NCI-H2081 (cell line): ENCODE measurements at places on chromosomes 6 and 20.

DNA sequence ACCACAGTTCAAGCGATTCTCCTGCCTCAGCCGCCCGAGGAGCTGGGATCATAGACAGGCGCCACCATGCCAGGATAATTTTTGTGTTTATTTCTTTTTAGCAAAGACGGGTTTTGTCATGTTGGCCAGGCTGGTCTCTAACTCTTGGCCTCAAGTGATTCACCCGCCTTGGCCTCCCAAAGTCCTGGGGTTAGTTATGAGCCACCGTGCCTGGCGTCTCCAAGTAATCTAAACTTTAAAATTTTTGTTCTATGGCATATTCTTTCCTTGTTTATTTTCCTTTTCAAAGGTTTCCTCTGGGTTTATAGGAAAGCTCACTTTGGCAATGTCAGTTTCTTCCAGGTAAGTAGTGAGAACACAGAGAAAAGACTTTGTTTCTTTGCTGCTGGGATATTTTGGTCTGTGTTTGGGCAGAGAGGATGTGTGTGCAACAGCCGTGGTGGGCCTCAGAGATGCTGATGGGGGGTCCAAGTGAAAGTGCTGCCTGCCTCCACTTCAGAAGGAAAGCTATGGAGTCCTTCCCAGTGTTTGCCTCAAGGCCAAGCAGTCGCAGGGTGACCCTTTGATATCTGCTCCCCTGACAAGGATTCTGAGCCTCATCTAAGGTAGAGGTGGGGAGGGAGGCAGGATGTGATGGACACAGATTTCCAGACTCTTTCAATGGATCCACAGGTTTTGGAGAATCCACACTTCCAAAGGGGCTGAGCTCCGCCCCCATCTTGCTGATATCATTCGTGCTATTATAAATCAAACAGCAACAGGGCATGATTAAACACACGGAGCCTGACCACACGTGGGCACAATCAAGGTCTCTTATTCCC, 2.3 kb downstream of the LRP11 start:
- no peak for DNase-seq

DNA sequence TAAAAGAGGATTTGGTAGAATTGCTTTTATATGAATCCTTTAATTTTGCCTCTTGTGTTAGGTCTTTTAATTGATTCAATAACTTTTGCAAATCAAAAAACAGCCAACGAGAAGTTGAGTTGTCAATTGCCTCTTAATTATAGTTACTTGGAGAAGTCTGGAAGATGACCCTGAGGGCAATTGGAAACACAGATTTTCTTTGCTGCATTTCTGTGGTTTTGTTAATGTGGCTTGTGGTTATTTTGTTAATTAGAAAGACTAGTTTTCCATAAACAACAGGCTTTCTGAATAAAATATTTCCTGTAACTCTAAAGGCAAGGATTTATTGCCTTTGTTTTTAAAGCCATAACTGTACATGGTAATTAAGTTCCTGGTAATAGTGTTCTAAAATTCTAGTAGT, 513.0 kb downstream of the EPHA7 start:
- DNase-seq = no peak

- no peak for DNase-seq
Observed at GRCh38 chr6:28335564-28336283, at the start of gene ZSCAN31. Gene ZSCAN31, minus strand, starts transcription at chr6:28336148. Its CDS starts 6,465 bp downstream, at chr6:28329683.

DNA sequence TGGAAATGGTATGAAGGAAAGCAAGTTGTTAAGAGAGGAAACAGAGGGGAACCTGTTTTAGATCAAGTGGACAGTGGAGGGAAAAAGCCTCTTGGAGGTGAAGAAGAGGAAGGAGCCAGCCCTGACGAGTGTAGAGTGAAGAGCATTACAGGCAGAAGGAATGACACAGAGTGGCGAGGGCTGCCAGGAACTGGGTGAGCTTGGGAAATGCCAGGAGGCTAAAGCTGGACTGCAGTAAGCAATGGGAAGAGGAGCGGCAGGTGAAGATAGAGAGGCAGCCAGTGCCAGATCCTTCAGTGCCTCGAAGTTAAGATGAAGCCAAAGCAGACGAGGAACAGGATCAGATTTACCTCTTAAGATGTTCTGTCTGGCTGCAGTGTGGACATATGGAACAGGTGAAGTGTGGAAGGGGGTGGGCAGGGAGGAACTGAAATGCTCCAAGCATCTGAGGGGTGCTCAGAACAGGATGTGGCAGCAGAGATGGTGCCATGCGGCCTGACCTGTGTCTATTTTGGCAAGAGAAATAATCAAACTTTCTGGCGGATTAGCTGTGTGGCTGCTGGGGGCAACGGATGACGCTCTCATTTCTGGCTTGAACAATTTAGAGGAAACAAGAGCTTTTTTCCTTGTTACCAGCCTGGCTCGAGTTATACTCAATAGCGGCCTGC, 748.4 kb downstream of the PTPRT start:
- no peak for DNase-seq

- DNase-seq = no peak
Observed at GRCh38 chr20:654417-654750, 1.4 kb upstream of the SRXN1 start.

DNA sequence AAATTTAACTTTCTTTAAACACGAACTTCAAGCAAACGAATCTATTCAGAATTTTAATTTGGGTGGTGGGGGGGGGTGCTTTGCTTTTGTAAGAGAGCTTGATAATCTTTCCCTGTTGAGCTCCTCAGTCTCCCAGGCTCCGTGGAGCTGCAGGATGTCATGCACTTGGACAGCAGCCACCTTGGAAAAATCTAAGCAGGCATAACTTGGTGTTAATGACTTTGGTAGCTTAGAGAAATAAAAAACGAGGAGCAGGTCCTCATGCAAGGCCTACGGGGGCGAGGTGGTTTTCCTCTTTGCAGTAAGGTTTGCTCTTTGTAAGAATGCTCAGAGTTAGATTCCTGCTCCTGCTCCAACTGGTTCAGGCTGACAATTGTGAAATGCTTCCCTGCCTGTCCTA, 102.3 kb downstream of the EDN1 start:
- no peak for DNase-seq

- DNase-seq = no peak
Observed at GRCh38 chr6:32436995-32437836, 2.5 kb upstream of the HLA-DRA start.

- no peak for DNase-seq
Observed at GRCh38 chr6:48986105-48986504, 476.9 kb downstream of the MMUT start.

DNA sequence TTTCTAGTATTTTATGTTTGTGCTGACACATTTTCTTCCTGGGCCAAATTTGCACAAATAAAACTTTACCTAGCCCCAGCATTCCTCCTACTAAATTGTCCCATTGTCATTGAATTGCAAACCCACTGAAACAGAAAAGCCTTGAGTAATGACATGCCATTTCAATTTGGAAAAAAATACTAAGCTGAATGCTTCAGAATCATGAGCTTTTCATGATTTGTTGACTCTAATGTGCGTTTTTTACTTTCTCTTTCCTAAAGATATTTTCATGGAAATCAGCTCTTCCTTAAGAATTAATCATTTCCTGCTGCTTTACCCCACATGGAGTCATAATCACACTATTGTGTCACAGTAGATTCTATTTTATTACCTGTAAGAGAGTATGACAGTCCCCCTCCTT, 47.4 kb downstream of the TRDN start:
- DNase-seq = no peak

DNA sequence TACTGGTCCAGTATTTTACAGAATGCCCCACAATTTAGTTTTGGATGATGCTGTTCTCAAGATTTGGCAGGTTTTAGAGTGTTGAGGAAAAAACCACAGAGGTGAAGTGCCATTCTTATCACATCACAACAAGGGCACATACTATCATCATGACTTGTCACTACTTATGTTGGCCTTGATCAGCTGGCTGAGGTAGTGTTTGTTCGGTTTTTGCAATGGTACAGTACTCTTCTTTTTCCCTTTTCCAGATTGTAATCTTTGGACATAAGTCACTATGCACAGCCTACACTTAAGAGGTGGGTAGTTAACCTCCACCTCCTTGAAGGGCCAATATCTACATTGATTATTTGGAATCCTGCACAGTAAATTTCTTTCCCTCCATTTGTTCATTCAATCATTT, 8.8 kb downstream of the TENT5A start:
- DNase-seq = no peak

DNA sequence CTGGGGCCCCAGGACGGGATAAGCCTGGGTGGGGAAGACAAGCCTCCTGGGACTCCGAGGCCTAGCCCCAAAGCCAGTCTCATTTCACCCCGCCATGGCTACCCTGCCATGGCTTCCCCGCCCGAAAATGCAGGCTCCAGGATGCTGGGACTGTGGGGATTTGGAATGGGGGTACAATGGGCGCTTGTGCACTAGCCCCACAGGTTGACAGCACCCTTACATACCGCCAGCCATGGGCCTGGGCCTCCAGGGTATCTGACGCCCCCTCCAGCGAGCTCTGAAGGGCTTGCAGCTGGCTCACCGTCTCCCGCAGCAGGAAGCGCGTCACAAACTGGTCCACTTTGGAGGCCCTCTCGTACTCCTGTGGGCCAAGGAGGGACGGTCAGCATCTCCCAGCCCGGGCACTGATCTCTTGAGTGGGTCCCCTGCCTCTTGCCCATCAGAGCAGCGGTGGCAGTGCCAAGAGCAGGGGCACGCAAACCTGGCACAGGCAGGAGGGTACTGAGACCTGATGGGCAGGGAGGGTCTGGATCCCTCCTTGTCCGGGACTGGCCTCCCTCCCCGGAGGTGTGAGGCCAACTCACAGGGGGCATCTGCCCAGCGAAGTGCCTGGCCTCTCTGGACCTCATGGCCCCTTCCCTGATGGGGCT, 2.0 kb upstream of the C20orf144 start:
- DNase-seq = no peak

- peak; percentile 13 for DNase-seq
Observed at GRCh38 chr6:42449917-42450476, 1.7 kb downstream of the TRERF1 start.

GRCh38 chr6:133977983-133978895, 25.2 kb downstream of the TBPL1 start:
- DNase-seq = no peak

GRCh38 chr6:121365536-121366521, 31.5 kb upstream of the TBC1D32 start:
- no peak for DNase-seq

DNA sequence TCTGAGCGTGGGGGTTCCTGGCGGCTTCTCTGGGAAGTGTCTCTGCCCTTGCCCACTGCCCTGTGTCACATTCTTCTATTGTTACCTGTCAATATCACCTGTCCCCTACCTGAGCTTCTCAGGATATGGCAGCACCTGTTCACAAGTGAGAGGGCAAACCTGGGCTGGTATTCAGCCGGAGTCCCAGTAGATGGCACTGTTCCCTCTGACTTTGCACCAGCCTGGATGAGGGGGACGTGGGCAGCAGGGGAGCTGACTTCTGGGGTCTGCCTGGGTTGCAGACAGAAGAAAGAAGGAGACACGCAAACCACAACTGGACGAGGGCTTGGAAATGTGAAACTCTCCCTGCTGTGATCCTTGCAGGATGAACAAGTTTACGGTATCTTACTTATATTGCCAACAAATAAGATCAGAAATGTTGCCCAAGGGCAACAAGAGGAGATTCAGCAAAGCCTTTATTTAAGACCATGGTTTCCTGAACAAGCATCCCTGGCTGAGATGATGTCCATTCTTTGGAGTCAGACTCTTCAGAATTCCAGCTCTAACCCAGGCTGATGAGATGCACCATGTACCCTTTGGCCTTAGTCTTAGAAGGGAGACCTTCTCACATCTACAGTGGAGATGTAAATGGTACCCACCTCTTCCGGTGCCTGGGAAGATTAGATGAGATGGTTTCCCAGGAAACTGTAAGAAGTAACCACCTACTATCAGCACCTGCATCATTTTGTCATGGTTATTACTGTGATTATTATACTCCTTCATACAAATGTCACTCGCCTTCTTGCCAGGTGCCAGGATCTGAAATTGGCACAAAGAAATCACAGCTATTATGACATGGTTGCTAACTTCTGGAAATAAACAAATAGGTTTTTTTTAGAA, 400.0 kb upstream of the CDH4 start:
- DNase-seq = no peak

GRCh38 chr6:84348801-84349200, 121.4 kb upstream of the CEP162 start:
- no peak for DNase-seq

- DNase-seq = no peak
Observed at GRCh38 chr6:162198925-162199324, 528.6 kb downstream of the PRKN start.

DNA sequence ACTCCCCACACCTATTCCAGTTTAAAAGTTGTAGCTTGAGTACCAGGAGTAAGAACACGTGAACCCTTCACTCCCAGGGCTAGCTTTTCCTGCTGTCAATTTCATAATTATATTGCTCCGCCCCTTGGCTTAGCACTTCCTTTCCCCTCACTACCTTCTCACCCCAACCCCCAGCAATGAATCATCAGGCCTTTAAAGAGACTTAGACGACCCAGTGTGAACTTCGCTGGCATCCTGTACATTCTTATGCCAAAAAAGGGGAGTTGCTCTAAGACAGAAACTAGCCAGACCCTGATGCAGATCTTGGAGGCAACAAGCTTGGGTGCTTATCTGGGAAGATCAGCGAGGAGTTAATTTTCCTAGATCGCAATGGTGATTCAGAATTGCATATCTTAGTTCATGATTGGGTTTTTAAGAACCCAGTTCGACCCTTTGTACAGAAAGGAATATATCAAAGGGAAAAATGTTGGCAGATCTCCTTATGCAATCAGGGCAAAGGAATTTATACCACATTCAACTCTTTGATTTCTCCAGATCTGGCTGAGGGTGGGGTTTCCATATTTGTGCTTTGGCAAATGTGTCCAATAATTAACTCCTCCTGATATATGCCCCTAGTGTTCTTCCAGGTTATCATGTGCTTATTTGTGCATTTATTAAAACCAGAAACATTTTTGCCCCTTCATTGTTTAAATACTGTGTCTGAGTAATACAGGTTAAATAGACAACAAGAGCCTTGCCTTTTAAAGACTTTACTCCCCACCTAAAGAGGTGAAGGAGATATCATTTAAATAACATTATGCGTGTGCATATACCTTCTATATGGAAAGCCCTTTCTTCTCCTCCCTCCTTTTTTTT, 8.1 kb upstream of the ATXN1 start:
- no peak for DNase-seq

DNA sequence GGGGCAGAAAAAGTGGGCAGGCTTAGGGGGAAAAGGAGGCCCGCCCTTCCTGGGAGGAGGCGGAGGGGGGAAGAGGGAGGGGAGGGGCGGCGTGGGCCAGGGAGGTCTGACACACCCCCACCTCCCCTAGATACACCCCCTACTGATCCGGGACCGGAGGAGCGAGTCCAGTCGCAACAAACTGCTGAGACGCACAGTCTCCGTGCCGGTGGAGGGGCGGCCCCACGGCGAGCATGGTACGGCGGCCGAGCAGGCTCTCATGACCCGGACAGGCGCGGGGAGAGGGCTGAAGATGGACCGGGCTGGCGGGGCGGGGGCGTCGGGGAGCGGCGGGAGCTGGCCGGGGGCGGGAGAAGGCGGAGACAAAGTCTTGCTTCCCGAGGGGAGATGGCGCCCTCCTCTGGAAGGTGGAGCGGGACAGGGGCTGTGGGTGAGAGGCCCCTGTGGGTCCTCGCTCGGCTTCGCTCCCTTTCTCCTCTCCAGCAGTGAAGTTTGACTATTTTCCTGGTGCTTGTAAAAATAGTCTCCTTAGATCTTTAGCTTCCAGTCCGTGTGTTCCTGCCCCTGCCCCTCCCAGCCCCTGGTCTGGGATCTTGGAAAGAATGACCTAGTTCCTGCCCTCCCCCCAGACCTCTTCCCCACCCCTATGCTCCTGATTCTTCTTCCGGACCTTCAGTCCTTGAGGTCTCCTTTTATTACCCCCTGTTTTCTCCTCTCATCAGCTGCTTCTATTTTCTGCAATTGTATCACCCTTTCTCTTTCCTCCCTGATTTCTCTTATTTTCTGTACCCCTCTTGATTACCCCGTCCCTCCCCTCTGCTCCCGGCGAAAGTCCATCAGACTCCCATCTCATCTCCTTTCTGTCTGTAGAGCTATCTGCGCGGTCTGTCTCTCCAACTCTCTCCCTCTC, 6.1 kb downstream of the SYNGAP1 start:
- DNase-seq = peak; percentile 73
